ENCODE measurements at places on chromosomes 11 and 22.

DNA sequence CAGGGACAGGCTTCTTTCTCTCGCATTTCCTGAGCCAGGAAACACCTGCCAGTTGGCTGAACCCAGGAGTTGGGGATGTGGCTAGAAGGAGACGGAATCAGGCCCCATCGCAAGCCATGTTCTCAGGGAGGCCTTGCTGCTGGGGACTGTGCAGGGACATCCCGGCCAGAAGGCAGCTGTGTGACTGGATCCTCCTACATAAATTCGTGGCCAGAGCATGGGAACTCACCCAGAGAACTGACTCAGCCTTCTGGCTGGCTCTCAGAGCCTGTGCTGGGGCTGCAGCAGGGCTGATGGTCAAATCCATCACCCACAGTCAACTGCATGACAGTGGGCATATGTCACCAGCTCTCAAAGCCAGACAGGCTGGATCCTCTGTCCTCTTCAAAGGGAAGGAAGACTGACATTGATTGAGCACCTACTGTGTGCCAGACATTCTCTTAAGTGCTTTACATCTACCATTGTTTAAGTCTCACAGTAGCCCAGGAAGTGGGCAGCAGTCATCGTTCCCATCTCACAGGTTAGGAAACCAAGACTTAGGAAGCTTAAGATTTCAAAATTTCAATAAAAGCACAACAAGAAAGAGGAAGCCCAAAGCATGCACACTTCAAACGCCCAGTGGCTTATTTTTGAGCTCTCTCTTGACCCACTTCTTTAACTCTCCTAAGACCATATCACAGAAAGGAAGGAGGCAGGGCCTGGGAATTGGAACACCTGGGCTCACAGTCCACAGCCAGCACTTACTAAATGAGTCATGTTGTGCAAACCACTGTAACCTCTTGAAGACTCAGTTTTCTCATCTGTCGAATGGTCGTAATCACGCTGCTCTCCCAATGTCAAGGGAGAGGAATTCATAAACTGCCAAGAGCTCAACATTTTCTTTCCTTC, 30.9 kb upstream of the CACNG2 start:
- DNase-seq = no peak

DNA sequence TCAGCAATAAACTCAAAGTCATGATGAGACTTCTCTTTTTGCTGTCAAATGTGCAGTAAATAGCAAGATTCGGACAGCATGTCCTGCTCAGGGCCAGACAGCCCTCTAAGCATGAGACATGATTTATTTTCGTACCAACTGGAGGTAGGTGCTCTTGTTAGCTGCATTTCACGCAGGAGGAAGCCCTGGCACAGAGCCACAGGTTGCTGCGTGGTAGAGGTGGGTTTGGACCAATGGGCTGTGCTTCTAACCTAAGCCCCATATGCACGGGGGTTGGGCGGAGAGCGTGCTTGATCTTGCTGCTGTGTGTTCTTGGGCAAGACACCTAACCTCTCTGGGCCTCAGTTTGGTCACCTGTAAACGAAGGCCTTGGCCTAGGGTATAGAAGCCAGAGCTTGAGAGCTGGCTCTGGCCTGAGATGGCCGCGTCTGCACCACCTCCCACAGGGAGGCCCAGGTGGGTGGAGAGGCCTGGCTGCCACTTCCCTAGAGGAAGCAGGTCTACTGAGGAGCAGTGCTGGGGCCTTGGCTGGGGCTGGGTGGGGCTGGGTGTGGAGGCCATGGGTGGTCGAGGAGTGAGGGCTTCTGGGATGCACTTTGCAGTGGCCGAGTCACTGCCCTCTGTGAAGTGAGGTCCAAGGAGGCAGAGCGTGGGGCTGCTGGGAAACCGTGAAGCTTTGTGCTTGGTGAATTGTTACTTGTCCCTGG, 38.5 kb upstream of the GRAMD4 start:
- DNase-seq = no peak

- DNase-seq = peak; percentile 54
Measured at GRCh38 chr11:79054636-79055035, 386.2 kb downstream of the TENM4 start.

DNA sequence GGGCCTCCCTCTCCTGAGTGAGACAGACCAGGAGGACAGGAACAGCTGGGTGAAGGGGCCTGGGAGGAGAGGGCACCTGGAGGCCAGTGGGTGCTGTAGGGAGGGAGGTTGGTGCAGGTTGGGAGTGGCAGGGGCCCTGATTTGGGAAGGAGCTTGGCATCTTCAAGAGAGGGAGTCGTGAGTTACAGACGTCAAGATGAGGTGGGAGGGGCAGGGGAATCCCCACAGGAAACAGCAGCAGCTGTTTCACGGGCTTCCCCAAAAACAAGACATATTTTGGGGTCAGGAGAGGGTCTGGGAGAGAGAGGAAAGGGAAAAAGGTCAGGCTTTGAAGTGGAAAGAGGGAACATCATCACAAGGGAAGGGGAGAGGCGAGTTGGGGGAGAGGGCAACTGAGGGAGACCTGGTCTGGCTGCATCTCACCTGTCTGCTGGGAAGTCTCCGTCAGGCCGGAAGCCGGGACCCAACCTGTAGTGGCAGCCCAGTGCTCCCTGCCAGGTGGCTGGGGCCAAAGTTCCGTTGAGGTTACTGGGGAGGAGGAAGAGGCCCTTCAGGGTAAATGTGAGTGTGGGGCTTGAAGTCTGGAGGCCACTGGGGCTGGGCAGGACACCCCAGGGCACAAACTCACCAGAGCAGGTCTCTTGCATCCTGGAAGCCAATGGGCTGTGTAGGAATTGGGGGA, 4.4 kb downstream of the NAALADL1 start:
- DNase-seq = no peak

GRCh38 chr11:45662096-45662664, 3.2 kb downstream of the CHST1 start:
- no peak for DNase-seq

- peak; percentile 67 for DNase-seq
Measured at GRCh38 chr22:42444077-42444904, 12.1 kb upstream of the NFAM1 start.

DNA sequence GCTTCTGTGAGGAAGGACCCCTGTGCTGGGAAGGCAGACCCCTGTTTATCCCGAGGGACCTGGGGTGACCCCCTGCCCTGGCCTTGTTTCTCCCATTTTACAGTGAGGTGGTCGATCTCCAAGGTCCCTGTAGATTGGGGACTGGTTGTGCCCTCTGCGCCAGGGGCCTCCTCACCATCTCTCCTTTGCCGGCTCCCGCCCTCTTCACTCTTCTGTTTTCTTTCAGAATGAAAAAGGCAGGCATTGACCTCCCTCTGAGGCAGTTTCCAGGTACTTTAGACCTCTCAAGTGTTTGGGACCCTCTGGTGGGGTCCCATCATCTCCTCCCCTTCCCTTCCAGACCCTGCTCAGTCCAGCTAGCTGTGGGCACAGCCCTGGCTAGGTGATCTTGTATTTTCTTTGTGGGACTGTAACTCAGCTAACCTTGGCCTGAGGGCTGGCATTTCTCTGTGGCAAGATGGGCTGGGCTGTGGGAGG, 1.5 kb downstream of the SERPINH1 start:
- no peak for DNase-seq

DNA sequence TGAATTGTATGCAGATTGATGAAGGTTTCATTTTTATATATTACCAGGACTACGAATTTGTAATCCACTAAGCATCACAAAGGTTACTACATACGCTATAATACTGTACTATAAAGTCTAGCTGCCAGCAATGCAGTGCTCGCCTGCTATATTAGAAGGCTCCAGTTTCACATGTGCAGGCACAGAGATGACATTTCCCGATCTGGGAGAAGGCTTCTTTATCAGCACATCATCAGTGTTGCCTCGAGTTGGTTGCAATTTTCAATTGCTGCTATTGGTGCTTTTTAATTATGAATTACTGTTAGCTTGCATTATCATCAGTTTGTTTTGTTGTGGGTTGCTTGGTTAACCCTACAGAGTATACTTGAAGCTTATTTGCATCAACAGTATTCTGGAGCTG, 143.2 kb upstream of the TEAD1 start:
- no peak for DNase-seq

DNA sequence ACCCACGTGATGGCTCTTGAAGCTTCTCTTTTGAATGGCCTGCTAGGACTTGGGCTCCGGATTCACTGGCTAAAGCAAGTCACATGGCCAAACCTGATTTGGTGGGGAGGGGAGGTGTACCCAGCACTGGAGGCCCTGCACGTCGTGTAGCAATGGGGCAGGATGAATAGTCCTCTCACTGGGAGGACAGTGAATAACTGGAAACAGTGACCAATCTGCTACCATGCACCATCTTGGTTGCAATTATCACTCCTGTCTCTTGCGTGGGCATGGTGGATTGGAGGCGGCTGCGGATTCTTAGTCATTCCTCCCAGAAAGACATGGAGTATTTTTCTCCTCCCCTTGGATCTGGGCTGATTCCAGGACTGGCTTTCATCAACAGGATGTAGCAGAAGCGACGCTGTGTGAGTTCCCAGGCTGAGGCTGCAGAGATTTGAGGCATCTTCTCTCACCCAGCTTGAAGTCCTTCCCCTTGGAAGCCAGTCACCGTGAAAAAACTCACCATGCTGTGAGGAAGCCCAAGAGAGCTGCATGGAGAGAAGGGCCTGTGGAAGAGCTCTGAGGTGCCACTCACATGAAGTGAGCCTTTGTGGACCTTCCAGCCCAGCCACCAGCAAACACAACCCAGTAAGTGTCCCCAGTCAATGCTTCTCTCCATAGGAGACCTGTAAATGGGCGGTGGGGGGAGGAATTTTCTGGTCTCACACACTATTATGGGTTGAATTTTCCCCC, 70.4 kb downstream of the IGLL1 start:
- no peak for DNase-seq
